ENCODE measurements at places on chromosomes 3 and 15.

DNA sequence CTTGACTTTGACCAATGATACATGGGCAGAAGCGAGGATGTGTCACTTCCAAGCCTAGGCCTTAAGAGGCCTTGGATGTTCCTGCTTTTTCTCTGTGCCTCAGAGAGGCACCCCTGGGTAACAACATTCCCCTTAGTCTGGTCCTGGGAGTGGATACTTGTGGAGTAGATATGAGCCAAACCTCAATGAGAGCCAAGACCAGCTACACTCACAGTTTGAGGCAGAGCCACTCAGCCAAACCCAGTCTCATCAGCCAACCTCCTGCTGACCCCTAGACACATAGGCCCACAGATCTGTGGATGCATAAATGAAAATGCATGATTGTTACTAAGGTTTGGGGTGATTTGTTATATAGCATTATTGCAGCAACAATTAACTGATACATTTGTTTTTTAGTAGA, 114.2 kb downstream of the ZNF621 start:
- DNase-seq: no peak

GRCh38 chr3:177787279-177788041, 590.2 kb upstream of the TBL1XR1 start:
- no peak for DNase-seq

DNA sequence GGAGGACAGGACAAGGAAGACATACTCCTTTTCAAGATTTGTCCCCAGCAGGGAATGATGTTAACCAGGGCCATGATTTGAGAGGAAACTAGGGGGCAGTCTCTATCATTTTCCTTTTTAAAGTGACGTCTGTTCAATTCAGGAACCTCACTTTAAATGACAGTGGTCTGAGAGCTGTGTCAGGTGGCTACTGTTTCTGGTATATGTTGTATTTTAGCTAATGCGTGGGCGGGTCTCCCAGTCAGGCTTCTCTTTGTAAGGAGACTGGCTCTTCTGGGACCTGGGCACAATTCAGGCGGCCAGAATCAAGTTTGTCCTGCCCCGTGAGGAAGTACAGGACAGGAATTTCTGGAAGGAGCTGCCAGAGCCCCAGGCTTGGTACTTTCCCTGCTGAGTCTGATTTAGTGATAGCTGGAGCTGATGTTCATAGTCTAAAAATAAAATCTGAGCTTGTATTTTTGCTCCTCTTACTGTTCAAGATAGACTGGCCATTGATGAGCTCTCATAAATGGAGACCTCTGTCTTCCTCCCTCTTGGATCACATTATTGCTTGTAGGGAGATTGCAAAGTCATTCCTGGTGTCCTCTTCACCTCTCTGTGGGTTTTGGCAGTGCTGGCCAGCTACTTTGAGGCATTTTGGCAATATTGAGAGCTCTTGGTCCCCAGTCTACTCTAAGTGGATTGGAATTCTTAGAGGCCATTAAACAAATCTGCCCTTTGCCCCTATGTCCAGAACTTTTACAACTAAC, 25.6 kb downstream of the SQOR start:
- DNase-seq: no peak

DNA sequence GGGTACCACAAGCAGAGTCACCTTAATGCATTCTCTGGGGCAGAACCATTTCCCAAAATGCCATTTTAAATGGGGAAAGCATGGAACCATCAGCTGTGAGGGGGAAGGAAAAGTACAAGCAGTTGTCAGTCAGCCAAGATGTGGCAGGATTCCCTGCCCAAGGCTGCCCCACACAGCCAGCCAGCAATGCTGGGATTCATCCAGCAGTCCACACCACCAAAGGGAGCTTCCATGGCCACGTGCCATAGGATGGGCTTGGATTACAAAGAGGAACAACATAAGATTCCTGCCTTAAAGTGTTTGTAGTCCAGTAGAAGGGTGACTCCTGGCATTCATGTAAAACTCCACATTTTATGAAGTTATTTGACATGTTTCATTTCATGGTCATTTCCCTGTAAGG, 233.3 kb downstream of the SHOX2 start:
- no peak for DNase-seq

DNA sequence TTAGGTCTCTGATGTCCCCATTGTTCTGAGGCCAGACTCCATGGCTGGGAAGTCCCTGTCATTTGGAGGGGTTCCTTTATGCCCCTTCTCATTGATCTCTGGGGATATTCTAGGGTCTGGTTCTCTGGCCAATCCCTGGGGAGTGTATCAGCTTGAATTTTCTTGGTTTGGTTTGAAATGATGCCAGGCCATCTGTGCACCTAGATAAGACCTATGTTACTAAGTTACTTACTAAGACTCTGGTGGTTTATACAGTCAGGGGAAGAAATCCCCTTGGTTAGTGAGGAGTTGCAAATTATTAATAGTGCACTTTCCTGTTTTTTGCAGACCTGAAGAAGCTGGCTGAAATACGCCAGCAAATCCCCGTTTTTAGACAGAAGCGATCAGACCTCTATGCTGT, 20.3 kb downstream of the NIT2 start:
- DNase-seq: no peak

DNA sequence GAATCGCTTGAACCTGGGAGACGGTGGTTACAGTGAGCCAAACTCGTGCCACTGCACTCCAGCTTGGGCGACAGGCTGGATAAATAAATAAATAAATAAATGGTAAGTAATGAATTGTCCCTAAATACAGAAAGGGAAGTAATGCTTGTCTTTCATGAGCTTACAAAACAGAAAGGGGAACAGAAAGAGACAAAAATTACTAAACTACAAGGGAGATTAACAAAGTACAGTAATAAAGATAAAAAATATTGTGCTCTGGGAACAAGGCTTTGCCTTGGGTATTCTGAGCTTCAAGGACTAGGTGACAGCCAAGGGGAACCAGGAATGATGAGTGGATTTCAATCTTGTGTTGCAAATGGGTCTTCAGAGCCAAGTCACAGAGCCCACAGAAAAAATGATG, 9.2 kb upstream of the HLTF start:
- DNase-seq: no peak

- DNase-seq: no peak
These were observed 15.8 kb downstream of the EFCC1 start for GRCh38 chr3:129016720-129017483.

DNA sequence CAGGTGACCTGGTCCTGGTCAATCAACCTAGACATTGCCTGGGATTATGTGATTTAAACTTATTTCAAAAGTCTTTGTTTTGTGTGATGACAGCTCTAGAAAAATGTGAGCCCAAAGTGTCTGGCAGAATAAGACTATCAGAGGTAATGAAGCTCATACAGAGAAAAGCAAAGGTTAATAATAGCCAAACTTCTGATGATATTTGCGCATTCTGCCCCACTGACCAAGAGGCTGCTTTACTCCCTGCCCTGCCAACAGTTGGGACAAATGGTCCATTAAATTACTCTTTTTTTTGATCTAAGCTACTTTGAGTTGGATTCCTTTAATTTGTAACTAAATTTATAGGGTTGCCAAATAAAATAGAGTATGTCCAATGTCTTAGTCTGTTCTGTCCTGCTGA, 911.2 kb downstream of the MCTP2 start:
- no peak for DNase-seq

GRCh38 chr15:29765234-29765841, 56.9 kb downstream of the TJP1 start:
- DNase-seq: no peak

DNA sequence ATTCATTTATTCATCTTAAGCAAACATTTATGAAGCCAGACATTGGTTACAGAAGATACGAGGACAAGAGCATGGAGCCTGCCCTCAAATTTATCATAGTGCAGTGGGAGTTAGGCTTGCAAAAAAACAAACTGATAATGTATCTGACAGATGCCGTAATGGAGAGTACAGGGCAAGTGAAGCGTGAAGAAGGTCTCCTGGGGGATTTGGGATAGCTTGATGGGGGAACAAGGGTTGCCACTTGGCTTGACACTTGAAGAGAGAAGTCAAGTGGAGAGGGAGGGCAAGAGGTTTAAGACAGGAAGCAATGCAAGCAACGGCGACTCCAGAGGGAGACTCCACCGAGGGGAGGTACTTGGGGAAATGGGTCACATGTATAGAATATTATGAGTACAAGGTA, 129.3 kb downstream of the SSR3 start:
- no peak for DNase-seq

DNA sequence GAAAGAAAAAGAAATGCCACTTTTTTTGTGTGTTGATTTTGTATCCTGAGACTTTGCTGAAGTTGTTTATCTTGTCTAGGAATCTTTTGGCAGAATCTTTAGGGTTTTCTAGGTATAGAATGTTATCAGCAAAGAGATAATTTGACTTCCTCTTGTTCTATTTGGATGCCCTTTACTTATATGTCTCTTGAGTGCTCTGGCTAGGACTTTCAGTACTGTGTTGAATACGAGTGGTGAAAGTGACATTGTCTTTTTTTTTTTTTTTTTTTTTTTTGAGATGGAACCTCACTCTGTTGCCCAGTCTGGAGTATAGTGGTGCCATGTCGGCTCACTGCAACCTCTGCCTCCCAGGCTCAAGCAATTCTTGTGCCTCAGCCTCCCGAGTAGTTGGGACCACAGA, 64.7 kb upstream of the NPHP3 start:
- DNase-seq: no peak

- DNase-seq: no peak
These were observed 78.7 kb upstream of the SNRK start for GRCh38 chr3:43207628-43208085.

DNA sequence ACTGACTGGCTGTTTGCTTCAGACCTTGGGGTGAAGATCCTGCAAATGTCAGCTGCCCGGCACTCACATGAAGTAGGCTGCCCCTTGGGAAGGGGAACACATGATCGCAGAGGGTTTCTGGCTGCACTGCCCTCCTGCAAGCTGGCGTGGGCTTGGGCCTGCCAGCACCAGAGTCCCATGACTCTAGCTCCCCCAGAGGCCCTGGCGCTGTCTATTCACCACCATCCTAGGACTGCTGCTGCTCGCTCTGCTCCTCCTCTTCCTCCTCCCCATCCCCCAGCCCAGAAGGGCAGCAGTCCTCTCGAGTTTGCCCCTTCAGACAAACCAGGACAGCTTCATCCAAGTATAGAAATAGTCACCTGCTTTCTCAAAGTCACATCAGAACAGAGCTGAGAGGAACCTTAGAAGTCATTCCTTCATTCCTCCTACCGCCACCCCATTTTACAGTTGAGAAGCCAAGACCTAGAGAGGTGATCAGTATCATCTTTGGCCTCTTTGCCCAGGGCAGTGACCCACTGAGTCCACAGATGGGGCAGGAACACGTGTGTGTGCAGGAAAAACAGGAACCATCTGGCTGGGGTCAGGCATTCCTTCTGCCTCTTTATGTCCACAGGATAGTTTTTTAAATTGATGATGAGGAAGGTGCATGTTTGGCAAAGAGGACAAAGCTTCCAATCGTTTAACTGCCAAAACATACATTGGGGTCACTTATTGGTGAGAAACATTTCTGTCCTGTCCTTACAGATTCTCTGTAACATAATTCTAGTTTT, 13.2 kb downstream of the DPH3 start:
- DNase-seq: no peak

- no peak for DNase-seq
These were observed 45.7 kb upstream of the NEO1 start for GRCh38 chr15:73006523-73006922.

DNA sequence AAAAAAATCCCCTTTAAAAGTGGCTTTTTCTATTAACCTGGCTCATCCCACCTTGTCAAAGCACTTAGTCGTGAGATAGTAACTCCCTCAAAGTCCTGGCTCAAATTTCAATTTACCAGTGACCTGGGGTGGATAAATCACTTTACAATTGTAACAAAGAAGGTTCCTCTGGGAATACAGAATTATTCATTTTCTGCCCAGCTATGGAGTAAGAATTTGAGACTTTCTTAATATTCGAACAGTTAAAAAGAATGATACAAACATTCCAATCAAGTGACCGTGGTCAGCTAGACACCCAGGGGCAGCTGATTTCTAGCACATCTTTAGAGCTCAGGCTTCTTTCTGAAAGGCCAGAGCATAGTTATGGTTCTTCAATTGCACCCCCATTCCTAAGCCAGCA, 291.0 kb upstream of the TGFBR2 start:
- DNase-seq: no peak

GRCh38 chr15:31338879-31339557, 12.4 kb downstream of the KLF13 start:
- DNase-seq: no peak

- DNase-seq: no peak
These were observed 146.8 kb downstream of the PCCB start for GRCh38 chr3:136396916-136397315.

DNA sequence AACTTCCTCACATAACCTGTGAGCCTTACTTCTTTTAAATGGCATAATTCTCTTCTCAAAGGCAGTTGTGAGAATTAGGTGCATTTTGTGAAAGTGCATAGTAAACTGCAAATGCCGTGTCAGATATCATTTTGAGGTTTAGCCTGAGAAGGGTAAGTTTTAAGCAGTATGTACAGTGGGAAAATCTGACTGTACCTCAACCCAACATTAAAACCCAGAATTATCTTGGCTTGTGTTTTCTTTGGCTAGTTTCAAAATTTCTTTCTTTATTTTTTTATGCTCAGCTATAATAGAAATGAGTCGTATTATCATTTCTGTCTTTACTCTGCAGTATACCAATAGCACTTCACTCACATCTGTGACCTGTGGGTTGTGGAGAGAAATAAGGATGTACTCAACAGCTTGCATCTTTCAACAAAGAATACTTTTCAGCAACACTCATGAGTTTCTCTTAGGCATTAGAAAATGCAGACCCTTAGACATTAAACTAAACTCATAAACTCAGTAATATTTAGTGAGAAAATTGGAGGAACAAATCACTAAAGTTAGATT, 65.7 kb downstream of the RASA2 start:
- DNase-seq: no peak

DNA sequence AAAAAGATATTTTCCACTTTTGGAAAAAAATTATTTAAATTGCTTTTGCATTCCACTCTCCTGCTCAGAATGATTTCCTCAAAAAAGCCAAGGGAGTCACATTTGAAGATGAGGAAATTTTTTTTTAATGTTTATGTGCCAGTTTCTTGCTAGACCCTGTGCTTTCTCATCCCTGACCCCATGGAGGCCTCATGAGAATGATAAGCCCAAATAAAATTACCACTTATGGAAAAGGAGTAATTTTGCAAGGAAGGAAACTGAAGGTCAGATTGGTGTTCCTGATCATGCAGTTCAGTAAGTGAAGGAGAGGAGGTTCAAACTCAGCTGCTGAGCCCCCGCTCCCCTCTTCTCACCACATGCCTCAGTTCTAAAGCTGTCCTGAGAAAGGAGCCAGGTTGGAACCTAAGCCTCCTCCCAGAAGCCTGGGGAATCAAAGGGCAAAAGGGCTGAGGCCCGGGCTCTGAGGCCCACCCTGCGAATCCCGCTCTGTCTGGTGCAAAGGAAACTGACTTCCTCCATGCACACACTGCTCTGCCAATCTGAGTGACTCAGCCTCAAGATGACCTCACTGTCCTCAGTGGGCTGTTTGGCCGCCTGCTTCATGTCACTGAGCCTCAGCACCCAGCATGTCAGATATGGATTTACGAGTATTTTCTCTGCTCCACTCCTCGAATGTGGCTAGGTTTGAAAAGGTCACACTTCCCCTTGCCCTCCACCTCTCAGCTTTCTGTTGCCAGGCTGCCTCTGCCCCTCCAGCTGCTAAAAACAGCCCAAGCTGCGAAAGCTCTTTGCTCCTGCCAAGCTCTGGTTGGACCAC, 56.9 kb upstream of the FLNB start:
- DNase-seq: no peak

GRCh38 chr3:23547905-23548650, 257.7 kb upstream of the UBE2E1 start:
- DNase-seq: no peak

- DNase-seq: no peak
These were observed 162.4 kb downstream of the ATG7 start for GRCh38 chr3:11434563-11435096.

GRCh38 chr3:186653984-186654383, 11.8 kb upstream of the HRG start:
- DNase-seq: no peak
